ENCODE measurements at places on chromosomes 12 and 14. TPM values are rescaled to one million over a fixed set of nuclear protein-coding genes. Genes with fewer than 3 reads are reported as not detected.

KRT82 gene
- polyA plus RNA-seq: not detected

SERPINA12 gene
- polyA plus RNA-seq: not detected

GZMB gene
- polyA plus RNA-seq: 7.9 TPM

OR4E2 gene
- not detected for polyA plus RNA-seq

TEX52 gene
- polyA plus RNA-seq: not detected

PROX2 gene
- polyA plus RNA-seq: not detected

CRIP2 gene
- polyA plus RNA-seq: 70.8 TPM

CELA1 gene
- 0.58 TPM for polyA plus RNA-seq

GUCY2C gene
- polyA plus RNA-seq: 0.85 TPM

KRT77 gene
- polyA plus RNA-seq: not detected

LUM gene
- not detected for polyA plus RNA-seq

TAS2R7 gene
- not detected for polyA plus RNA-seq

DPPA3 gene
- not detected for polyA plus RNA-seq

HHIPL1 gene
- 0.24 TPM for polyA plus RNA-seq

TSPAN19 gene
- not detected for polyA plus RNA-seq

E2F7 gene
- not detected for polyA plus RNA-seq

IFT81 gene
- 1.5 TPM for polyA plus RNA-seq

CLECL1 gene
- polyA plus RNA-seq: 168 TPM
